Astrocyte (in vitro differentiated cells and primary cell): ENCODE measurements at places on chromosomes 2 and 18. TPM values are rescaled to one million over a fixed set of nuclear protein-coding genes. Genes with fewer than 3 reads are reported as not detected.

DNA sequence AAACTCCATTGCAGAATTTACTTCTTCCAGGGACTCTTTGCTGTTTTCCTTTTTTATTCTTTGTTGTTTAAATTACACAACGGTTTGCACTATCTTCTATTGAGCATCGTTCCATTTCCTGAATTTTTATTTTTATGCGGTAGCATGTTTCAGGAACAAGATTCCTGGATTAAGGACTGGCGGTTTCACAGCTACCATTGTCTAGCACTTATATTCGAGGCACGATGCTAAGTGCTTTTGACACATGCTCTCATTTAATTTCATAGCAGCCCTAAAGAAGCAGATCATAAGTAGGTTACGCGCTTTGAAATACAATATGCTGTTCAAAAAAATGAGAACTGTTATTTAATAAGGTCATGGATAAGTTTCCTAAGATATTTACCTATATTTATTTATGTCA lies 354.4 kb downstream of the ARL6IP6 start:
- no peaks in the 10 kb centered on the region for H3K4me1 ChIP-seq
- no peaks in the 10 kb centered on the region for H3K36me3 ChIP-seq
- no peaks in the 10 kb centered on the region for H3K27me3 ChIP-seq
- no peak for DNase-seq

The GREB1 gene
- total RNA-seq, result 9.3 and 14.5 TPM in 2 replicates

DNA sequence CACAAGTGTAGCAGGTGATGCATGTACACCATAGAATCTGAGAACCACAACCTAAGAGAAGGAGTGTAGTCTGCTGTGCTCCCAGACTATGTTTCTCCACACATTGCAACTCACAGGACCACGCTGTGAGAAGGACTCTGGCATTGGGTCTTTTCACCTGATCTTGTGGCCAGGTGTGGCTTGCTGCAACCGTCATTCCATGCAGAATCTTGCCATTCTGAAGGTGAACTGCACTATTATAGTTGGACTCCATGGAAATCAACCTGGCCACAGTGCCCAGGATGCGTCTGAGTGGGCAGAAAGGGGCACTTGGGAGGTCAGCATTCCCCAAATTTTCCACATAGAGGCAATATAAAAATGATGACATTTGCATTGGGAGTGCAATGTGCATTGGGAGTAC lies 122.2 kb downstream of the CAPN13 start:
- no peaks in the 10 kb centered on the region for H3K36me3 ChIP-seq
- no peak overlapping the region for H3K27ac ChIP-seq
- H3K4me3 ChIP-seq, result no peak overlapping the region
- DNase-seq, result no peak
- H3K27me3 ChIP-seq, result no peaks in the 10 kb centered on the region

DNA sequence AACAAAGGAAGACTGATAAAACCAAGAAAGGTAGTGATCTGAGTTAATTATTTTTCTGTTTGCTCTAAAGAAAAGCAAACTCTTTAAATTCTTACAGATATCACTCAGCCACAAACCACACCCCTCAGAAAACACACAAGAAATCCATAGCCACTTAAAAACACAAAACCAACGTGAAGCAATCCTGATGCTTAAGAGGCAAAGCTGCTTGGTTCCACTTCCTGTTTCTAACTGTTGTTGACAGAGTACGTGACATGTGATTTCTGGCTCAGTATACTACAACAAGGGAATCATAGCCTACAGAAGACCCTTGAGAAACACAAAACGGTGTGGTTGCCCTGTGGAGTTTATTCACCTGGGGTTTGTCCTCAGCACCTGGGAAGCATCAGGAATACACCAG lies 240.9 kb upstream of the APCDD1 start:
- H3K27ac ChIP-seq, result no peak overlapping the region
- no peaks in the 10 kb centered on the region for H3K36me3 ChIP-seq
- DNase-seq, result no peak
- H3K4me1 ChIP-seq, result no peaks in the 10 kb centered on the region
- no peaks in the 10 kb centered on the region for H3K27me3 ChIP-seq

GRCh38 chr18:45940724-45941123 lies 26.4 kb downstream of the EPG5 start:
- peaks cover 5% of the 10 kb centered on the region for H3K4me1 ChIP-seq
- no peak overlapping the region for H3K4me3 ChIP-seq
- H3K27me3 ChIP-seq, result no peaks in the 10 kb centered on the region
- H3K36me3 ChIP-seq, result peaks cover 57% of the 10 kb centered on the region

DNA sequence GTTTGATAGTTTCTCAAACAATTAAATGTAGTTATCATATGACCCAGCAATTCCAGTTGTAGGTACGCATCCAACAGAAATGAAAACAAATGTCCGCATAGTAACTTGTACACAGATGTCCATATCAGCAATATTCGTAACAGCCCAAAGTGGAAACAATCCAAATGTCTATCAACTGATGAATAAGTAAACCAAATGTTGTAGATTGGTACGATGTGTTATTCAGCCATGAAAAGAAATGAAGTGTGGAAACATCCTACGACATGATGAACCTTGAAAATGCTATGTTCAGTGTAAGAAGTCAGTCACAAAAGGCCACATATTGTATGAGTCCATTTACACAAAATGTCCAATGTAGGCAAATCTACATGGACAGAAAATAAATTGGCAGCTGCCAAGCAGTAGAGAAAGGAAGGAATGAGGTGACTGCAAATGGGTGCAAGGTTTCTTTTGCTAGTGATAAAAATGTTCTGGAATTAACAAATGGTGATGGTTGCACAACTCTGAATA lies 26.9 kb downstream of the GAREM1 start:
- H3K4me1 ChIP-seq, result no peaks in the 10 kb centered on the region
- H3K27me3 ChIP-seq, result no peaks in the 10 kb centered on the region
- no peaks in the 10 kb centered on the region for H3K36me3 ChIP-seq
- H3K27ac ChIP-seq, result no peak overlapping the region
- H3K4me3 ChIP-seq, result no peak overlapping the region

The GALNT13 gene
- 2.0 and 2.6 TPM in 2 replicates for total RNA-seq

DNA sequence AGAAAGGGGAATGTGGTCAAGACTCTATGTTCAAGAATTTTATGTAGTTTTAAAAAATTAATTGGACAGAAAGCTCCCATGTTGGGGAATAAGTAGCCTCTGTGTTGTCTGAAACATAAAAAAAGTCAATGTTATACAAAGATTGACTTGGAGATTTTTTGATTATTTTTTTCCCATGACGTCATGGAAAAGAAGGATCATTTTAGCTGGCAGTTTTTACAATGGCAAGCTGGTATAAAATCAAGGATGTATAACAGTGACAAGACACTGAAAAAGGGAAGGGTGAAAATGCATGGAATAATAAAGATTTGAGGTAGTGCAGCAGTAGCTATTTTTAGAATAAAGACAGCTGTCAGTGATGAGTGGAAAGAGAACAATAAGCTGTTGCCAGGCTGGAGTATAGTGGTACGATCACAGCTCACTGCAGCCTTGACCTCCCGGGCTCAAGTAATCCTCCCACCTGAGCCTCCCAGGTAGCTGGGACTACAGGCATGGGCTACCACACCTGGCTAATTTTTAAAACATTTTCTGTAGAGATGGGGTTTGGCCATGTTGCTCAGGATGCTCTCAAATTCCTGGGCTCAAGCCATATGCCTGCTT lies 9.2 kb downstream of the SLC39A10 start:
- no peaks in the 10 kb centered on the region for H3K4me1 ChIP-seq
- no peak overlapping the region for H3K4me3 ChIP-seq
- no peaks in the 10 kb centered on the region for H3K36me3 ChIP-seq
- no peak overlapping the region for H3K27ac ChIP-seq

DNA sequence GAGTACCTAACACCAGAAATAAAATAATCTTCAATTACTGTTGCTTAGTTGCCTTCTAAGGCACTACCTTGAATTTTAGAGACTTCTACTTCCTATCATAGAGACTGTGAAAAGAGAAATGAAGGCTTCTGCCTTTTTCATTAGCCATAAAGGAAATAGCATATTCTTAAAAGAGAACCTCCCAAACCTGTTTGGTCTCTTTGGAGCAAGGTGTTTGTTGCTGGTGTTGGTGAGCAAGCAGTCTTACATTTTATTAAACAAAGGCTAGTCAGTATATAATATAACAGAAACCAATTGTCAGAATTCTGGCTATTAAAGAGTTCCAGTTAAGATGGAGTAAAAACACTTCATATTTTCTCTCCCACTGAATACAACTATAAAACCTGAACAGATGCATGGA lies 116.4 kb downstream of the TAF4B start:
- DNase-seq, result no peak
- no peak overlapping the region for H3K4me3 ChIP-seq
- H3K4me1 ChIP-seq, result no peaks in the 10 kb centered on the region
- H3K27me3 ChIP-seq, result no peaks in the 10 kb centered on the region
- no peaks in the 10 kb centered on the region for H3K36me3 ChIP-seq

GRCh38 chr18:13221869-13222855 lies 3.6 kb downstream of the LDLRAD4 start:
- no peak overlapping the region for H3K4me3 ChIP-seq
- H3K27ac ChIP-seq, result peak overlapping the region; percentile 9
- peaks cover 25% of the 10 kb centered on the region for H3K4me1 ChIP-seq
- peak; percentile 51 for DNase-seq
- peaks cover 15% of the 10 kb centered on the region for H3K27me3 ChIP-seq
- H3K36me3 ChIP-seq, result no peaks in the 10 kb centered on the region

The NPHP1 gene
- total RNA-seq, result 3.3 and 4.9 TPM in 2 replicates

- no peaks in the 10 kb centered on the region for H3K36me3 ChIP-seq
- no peaks in the 10 kb centered on the region for H3K27me3 ChIP-seq
- H3K4me1 ChIP-seq, result no peaks in the 10 kb centered on the region
- H3K4me3 ChIP-seq, result no peak overlapping the region
- H3K27ac ChIP-seq, result no peak overlapping the region
These were observed 340.3 kb downstream of the PLCL1 start for GRCh38 chr2:198144660-198145059.

GRCh38 chr2:64620661-64621060 lies 33.1 kb downstream of the SERTAD2 start:
- H3K4me3 ChIP-seq, result no peak overlapping the region
- H3K27ac ChIP-seq, result no peak overlapping the region
- no peaks in the 10 kb centered on the region for H3K36me3 ChIP-seq
- peaks cover 5% of the 10 kb centered on the region for H3K4me1 ChIP-seq

GRCh38 chr18:41231681-41232080 lies 723.4 kb upstream of the PIK3C3 start:
- no peak for DNase-seq
- H3K27me3 ChIP-seq, result no peaks in the 10 kb centered on the region
- H3K36me3 ChIP-seq, result no peaks in the 10 kb centered on the region
- H3K4me1 ChIP-seq, result no peaks in the 10 kb centered on the region
- no peak overlapping the region for H3K27ac ChIP-seq

GRCh38 chr2:1743396-1744150 lies 742 bp downstream of the PXDN start:
- H3K27ac ChIP-seq, result peak overlapping the region; percentile 97
- no peaks in the 10 kb centered on the region for H3K27me3 ChIP-seq
- no peaks in the 10 kb centered on the region for H3K36me3 ChIP-seq
- H3K4me1 ChIP-seq, result peaks cover 52% of the 10 kb centered on the region
- peak; percentile 50 for DNase-seq
- peak overlapping the region; percentile 80 for H3K4me3 ChIP-seq

GRCh38 chr2:173511942-173512341 lies 157.3 kb downstream of the CDCA7 start:
- H3K27ac ChIP-seq, result no peak overlapping the region
- no peaks in the 10 kb centered on the region for H3K36me3 ChIP-seq
- H3K4me1 ChIP-seq, result no peaks in the 10 kb centered on the region
- DNase-seq, result peak; percentile 27
- no peak overlapping the region for H3K4me3 ChIP-seq
